ENCODE measurements at places on chromosomes 7 and 10.

DNA sequence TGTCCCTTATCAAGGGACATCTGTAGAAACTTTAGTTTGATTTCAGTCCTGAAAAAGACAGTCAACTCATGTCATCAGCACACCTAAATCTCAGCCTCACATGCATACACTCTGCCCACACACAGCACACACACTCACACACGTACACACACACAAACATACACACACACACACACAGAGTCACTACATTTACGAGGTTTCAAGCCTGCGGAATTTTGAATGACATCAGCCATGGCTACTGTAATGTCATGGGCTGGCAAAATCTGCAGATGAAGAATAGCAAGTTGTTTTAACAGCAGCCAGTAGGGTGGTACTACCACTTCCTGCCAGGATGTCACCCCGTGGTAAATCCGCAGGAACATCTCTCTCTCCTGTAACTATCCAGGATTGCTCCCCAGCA lies 37.1 kb upstream of the EZH2 start:
- DNase-seq, result no peak
- no peaks in the 10 kb centered on the region for H3K27me3 ChIP-seq
- no peaks in the 10 kb centered on the region for H3K36me3 ChIP-seq
- H3K27ac ChIP-seq, result no peak overlapping the region

GRCh38 chr10:1659221-1659791 lies 78.0 kb downstream of the ADARB2 start:
- no peaks in the 10 kb centered on the region for H3K27me3 ChIP-seq
- H3K36me3 ChIP-seq, result no peaks in the 10 kb centered on the region
- H3K4me3 ChIP-seq, result no peak overlapping the region
- peaks cover 8% of the 10 kb centered on the region for H3K4me1 ChIP-seq
- no peak for DNase-seq
- H3K27ac ChIP-seq, result no peak overlapping the region

- no peak for DNase-seq
- H3K36me3 ChIP-seq, result no peaks in the 10 kb centered on the region
- H3K27ac ChIP-seq, result no peak overlapping the region
- no peak overlapping the region for H3K4me3 ChIP-seq
- H3K27me3 ChIP-seq, result no peaks in the 10 kb centered on the region
Observed at GRCh38 chr10:51106311-51106945, 32.1 kb downstream of the PRKG1 start.

DNA sequence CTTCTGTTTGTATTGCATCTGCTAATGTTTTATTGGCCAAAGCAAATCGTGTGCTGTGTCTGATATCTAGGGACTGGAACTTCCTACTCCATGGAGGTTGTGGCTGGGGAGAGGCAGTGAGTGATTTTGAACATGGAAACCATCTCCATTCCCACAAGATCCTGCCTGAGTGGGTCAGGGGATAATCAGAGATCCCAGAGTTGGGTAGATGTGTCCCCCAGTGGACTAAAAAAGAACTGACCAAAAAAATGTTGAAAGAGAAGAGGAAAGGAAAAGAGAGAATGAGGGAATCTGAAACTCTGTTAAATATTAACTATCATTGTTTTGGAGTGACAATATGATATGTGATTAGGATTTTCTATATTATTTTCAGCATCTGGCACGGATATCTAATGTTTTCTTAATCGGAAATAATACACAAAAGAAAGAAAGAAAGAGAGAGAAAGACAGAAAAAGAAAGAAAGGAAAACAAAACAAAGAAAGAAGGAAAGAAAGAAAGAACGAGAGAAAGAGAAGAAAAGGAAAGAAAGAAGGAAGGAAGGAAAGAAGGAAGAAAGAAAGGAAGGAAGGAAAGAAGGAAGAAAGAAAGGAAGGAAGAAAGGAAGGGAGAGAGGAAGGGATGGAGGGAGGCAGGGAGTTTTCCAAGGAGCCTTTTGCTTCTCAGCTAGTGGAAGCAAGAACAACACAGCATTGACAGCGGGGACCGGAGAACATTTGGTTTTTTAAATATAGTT lies 638.5 kb downstream of the CCSER2 start:
- H3K27ac ChIP-seq, result no peak overlapping the region
- H3K4me3 ChIP-seq, result no peak overlapping the region

GRCh38 chr10:133025558-133026090 lies 62.1 kb upstream of the ADGRA1 start:
- no peaks in the 10 kb centered on the region for H3K36me3 ChIP-seq
- no peak for DNase-seq
- H3K27me3 ChIP-seq, result peaks cover 26% of the 10 kb centered on the region
- H3K4me1 ChIP-seq, result no peaks in the 10 kb centered on the region
- H3K27ac ChIP-seq, result no peak overlapping the region

- H3K4me1 ChIP-seq, result no peaks in the 10 kb centered on the region
- H3K4me3 ChIP-seq, result no peak overlapping the region
- no peaks in the 10 kb centered on the region for H3K27me3 ChIP-seq
- DNase-seq, result no peak
- H3K27ac ChIP-seq, result no peak overlapping the region
Observed at GRCh38 chr7:121604627-121605316, 208.7 kb upstream of the FAM3C start.

DNA sequence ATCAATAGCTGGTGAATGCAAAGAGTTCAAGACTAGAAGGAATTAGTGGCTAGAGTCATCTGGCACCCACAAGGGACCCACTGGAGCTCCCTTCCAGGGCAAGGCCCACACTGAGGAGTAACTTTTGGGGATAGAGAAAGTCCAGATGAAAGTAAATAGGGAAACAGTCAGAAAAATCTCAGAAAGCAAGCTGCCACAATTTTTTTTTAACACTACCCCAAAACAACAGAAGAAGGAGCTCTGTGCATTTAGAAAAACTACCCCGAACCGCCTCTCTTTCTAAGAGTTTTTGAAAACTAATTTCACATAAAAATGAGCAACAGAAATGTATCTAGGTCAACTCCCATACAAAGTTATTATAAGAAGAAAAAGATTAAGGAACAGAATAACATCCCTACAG lies 42.2 kb downstream of the AOAH start:
- no peaks in the 10 kb centered on the region for H3K36me3 ChIP-seq
- no peak for DNase-seq
- no peak overlapping the region for H3K27ac ChIP-seq
- no peaks in the 10 kb centered on the region for H3K27me3 ChIP-seq

DNA sequence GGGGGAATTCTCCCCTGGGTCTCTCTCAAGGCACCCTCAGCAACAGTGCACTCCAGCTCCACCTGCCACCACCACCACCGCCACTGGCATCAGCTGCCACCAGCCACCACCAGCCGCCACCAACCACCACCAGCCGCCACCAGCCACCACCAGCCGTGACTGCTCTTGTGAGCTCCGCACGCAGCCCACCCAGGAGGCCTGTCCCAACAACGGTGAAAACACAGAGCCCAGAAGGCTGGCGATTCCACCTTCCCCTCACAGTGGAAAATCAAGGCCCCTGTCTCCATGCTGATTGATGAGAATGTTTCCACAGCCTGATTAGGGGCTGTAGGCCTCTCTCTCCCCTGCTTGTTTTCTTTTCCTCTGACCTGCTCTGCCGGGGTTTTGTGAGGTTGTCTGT lies 41.1 kb downstream of the COBL start:
- no peaks in the 10 kb centered on the region for H3K4me1 ChIP-seq
- H3K27me3 ChIP-seq, result no peaks in the 10 kb centered on the region
- H3K36me3 ChIP-seq, result no peaks in the 10 kb centered on the region
- no peak for DNase-seq

- H3K4me3 ChIP-seq, result no peak overlapping the region
- H3K4me1 ChIP-seq, result no peaks in the 10 kb centered on the region
Observed at GRCh38 chr7:44733708-44734481, 14.8 kb upstream of the ZMIZ2 start.

DNA sequence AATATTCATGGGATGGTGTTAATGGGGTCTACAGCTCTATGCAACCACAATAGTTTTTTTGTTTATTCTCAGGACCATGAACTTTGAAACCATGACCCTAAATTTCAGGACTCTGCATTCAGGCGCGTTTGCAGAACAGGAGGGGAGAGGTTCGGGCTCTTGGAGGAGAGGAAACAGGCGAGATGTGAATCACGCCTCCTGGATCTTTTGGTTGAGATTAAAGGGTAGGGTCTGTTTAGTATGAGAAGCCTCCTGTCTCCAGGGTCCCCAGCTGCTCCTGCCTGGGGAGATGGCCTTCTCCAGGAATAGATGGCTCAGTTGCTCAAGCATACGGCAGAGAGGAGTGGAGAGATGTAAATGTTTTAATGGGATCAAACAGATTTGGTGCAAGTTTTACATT lies 18.2 kb downstream of the TLL2 start:
- DNase-seq, result no peak
- no peaks in the 10 kb centered on the region for H3K36me3 ChIP-seq
- no peaks in the 10 kb centered on the region for H3K4me1 ChIP-seq
- no peak overlapping the region for H3K27ac ChIP-seq
- H3K27me3 ChIP-seq, result peaks cover 3% of the 10 kb centered on the region

DNA sequence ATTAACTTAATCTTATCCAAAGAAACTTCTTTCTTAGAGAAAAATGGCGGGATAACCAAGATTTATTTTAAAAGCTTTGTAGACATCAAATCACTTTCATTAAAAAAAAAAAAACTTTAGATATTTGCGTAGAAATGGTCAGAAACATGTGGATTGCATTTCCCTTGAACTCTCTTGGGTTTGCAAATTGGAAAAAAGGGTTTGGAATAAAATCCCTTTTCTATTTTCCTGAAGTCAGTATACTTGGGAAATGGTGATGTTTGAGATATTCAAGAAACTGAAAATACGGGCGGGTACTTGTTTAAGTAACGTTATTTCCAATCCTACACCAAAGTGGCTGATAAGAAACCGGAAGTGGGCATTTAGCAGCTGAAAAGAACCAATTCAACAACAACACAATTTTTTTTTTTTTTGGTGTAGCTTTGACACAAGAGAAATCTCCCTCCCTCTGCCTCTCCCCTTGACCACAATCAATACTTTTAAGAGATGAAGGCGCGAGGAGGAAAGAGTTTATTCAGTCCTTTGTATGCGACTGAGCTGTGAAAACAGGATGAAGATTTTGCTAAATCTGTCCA lies 13.7 kb upstream of the GFRA1 start:
- no peak for DNase-seq
- no peaks in the 10 kb centered on the region for H3K27me3 ChIP-seq
- no peak overlapping the region for H3K4me3 ChIP-seq
- no peaks in the 10 kb centered on the region for H3K36me3 ChIP-seq

GRCh38 chr10:122845783-122846332 lies at the start of gene CUZD1:
Gene CUZD1, minus strand, starts transcription at chr10:122845857. Its CDS starts 14 bp downstream, at chr10:122845843.
- H3K27me3 ChIP-seq, result no peaks in the 10 kb centered on the region
- no peak for DNase-seq
- H3K36me3 ChIP-seq, result no peaks in the 10 kb centered on the region
- H3K4me3 ChIP-seq, result no peak within 1 kb of the TSS

- peak overlapping the region; percentile 10 for H3K27ac ChIP-seq
- no peak for DNase-seq
- H3K27me3 ChIP-seq, result no peaks in the 10 kb centered on the region
- no peak overlapping the region for H3K4me3 ChIP-seq
Observed at GRCh38 chr7:151351967-151352366, 10.4 kb downstream of the NUB1 start.

DNA sequence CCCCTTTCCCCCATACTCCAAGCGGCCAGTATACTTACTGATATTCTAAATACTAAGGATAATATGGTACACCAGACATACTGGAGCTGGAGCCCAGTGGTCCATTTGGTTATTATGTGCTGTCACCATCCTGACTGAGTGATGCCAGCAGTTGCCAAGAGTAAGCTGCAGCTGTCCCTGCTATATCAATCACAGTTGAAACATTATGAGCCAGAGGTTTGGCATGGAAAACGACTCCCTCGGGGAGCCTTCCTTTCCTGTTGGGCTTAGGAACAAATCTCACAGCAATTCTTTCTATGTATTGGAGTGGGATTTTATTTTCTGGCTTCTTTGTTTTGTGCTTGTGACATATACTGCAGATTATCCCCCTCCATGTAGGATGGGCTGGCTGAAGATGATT lies 32.6 kb downstream of the STRIP2 start:
- no peak overlapping the region for H3K4me3 ChIP-seq
- H3K36me3 ChIP-seq, result no peaks in the 10 kb centered on the region
- no peak overlapping the region for H3K27ac ChIP-seq

DNA sequence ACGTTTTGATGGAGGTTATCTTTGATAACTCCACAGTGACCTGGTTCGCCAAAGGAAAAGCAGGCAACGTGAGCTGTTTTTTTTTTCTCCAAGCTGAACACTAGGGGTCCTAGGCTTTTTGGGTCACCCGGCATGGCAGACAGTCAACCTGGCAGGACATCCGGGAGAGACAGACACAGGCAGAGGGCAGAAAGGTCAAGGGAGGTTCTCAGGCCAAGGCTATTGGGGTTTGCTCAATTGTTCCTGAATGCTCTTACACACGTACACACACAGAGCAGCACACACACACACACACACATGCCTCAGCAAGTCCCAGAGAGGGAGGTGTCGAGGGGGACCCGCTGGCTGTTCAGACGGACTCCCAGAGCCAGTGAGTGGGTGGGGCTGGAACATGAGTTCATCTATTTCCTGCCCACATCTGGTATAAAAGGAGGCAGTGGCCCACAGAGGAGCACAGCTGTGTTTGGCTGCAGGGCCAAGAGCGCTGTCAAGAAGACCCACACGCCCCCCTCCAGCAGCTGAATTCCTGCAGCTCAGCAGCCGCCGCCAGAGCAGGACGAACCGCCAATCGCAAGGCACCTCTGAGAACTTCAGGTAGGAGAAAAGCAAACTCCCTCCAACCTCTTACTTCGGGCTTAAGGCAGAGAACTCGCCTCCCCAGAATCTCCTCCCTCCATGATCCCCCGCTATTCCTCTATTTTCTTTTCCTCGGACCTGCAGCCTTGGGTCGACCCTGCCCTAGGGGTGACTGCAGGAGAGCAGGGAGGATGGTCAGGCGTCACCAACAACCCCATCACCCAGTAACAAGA lies at the start of gene SERPINE1:
SERPINE1 (plus strand) TSS at position 454 of the 809 bp plus-strand sequence. CDS start 1,290 bp downstream, outside the sequence.
- DNase-seq, result peak; percentile 74
- H3K4me1 ChIP-seq, result peaks cover 44% of the 10 kb centered on the region
- H3K36me3 ChIP-seq, result no peaks in the 10 kb centered on the region
- H3K27ac ChIP-seq, result peak within 1 kb of the TSS; percentile 59

- no peaks in the 10 kb centered on the region for H3K27me3 ChIP-seq
- no peak overlapping the region for H3K4me3 ChIP-seq
- peaks cover 11% of the 10 kb centered on the region for H3K4me1 ChIP-seq
- no peak for DNase-seq
- H3K27ac ChIP-seq, result no peak overlapping the region
Observed at GRCh38 chr10:102868911-102869257, 386 bp upstream of the AS3MT start.

DNA sequence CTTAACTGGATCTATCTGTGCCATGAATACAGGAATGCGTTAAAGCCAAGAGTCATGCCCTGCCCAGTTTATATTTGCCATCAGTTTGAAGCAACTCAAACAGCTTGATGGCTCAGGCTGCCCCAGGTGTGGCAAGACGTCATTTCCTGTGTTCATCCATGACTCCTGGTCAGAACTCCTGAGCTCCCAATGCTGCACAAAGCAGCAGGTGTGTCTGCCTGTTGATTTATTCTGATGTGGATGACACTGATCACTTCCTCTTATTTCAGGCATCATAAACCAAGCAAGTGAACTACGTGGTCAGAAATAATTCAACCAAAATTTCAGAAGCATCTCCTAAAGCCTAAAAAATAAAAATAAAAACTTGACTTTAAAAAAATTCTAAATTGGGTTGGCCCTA lies 68.5 kb downstream of the EZH2 start:
- H3K27me3 ChIP-seq, result no peaks in the 10 kb centered on the region
- no peaks in the 10 kb centered on the region for H3K4me1 ChIP-seq
- DNase-seq, result peak; percentile 21
- H3K4me3 ChIP-seq, result no peak overlapping the region
